T-cell (primary cell): ENCODE measurements at places on chromosomes 6 and 20.

DNA sequence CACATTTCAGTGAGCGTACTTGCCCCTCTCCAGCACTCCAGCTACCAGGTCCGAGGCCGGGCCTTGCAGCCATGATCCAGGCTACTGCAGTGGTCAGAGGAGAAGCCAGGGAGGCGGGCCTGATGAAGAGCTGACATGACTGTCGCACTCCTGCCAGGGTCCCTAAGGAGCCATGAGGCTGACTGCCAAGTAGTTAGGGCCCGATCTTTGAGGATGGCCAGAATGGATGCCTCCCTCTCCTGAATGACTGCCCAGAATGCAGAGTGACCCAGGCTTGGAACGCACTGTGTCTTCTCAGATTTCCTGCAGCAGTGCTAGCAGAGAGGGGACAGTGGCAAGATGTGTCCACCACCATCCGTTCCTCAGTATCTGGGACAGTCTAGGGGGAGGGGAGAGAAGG, 24.7 kb upstream of the LRFN2 start:
- no peak for DNase-seq

DNA sequence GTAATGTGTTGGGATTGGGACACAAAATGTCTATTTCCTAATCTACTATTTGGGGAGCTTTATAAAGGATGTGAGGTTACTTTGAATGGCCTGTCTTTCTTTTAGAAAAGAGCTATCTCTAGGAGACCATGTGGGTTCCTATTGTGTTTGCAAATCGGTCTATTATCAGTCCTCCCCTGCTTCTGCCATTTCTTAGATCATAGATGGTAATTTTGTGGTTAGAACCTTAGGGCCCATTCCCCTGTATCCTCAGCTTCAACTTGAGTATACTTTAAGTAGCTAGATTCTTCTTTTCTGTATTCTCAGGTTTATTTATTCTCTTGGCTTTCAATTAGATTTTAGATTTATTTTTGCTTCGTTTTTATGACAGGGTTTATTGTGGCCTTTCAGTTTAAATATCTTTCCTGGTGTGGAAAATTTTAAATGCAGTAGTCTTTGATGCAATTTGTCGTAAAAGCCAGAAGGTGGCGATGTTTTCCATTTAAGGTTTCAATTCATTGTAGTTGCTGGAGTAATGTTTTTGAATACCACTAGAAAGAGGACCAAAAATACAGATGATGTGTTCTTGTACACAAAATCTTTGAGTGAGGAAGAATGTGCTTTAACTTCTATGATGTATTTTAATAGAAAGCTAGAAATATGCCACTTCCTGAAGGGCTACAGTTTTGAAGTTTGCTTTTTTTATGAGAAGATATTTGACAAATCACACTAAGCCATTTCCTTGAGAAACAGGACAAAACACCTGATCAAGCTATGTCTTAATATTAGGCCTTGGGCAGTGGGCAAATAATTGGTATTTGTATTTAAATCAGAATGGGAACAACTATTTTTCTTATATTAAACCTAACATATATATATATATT, 20.3 kb downstream of the TBPL1 start:
- DNase-seq, result no peak

DNA sequence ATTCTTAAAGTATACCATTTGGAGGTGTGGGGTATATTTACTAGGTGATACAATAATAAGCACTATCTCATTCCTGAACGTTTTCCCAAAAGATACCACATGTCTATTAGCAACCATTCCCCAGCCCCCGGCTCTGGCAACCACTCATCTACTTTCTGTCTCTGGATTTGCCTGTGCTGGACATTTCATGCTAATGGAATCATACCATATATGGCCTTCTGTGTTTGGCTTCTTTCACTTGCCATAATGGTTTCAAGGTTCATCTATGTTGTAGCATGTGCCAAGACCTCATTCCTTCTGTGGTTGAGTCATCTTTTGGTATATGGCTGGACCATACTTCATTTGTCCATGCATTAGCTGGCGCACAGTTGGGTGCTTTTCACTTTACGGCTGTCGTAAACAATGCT, 39.7 kb downstream of the BCAS4 start:
- no peak for DNase-seq

DNA sequence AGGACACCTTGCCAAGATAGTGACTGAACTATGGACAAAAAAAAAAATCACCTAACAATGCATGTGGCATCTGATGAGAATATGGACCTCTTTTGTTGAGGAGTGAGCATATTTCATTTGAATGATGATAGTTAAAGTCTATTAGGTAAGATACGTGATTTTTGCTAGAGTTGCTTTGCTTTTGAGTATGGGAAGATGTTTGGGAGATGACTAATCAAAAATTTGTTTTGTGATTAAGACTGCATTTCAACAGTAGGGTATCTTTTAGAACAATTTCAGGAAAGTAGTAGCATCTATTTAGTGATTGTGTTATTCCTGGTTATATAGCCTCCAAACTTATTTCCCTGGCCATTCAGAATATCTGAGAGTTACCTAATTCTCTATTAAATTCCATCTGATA, 878.6 kb upstream of the CITED2 start:
- DNase-seq, result no peak

DNA sequence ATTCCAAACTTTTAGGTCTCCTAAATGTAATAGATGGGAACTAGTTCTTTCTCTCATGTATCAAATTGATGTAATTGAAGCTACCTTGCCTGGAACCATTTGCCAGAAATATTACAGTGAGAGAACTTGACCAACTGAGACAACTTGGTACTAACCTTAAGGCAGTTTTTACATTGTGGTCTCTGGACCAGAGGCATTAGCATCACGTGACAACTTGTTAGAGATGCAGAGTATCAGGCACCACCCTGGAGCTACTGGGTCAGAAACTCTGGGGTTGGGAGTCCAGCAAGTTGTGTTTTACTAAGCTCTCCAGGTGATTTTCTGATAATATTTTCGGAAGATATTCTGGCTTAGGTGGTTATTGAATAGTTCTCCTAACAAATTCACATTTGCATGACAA, 982.1 kb upstream of the SLC35B3 start:
- DNase-seq, result no peak

GRCh38 chr6:35090734-35091133, 50.4 kb downstream of the TCP11 start:
- no peak for DNase-seq

DNA sequence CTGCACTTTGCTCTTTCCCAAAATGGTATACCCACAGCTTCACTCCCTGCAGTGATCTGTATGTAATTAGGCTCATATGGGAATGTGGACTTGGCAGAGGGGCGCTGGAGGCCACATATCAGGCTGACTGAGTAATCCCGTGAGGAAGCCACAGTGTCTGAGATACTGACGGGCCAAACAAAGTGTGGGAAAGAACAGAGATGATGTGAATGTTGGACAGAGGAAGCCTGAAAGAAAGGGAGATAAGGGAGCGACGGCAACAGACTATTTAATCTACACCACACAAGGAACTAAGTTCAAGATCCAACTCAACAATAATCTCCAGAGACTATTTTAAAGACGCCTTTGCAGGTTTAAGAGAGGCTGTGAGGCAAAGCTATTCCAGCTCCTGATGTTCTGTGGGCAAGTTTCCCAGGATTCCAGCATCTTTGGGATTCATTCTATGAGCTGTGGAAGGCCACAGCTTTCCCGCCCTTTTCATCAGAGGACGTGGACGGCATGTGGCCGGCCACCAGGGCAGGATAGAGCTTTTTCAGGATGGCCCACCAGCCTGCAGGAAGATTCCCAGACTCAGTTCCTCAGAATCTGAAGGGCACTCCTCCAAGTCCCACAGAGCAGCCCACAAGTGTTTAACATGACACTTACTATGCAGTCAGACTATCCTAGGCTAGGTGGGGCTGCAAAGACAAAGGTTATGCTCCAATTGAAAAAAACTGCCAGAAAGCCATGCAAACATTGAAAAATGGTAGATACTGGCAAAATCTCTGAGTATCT, 237.5 kb downstream of the ATXN1 start:
- DNase-seq, result no peak

GRCh38 chr6:124064317-124065113, 260.9 kb downstream of the NKAIN2 start:
- DNase-seq, result no peak

DNA sequence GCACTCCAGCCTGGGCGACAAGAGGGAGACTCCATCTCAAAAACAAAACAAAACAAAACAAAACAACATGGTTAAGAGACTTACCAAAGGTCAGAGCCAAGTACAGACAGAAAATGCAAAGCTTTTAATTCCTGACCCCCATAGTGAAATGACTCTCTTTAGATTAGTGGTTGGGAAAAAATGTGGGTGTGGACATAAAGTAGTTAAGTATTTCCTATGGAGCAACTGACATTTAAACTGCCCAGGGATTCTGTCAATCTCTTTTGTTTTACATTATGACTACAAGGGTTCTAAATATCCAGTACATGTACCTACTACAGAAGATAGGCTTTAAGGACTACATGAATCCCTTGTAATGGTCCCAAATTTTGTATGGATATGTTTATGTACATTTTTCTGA, 75.1 kb downstream of the IRAK1BP1 start:
- DNase-seq, result no peak
